ENCODE measurements at places on chromosomes 7 and 10.

DNA sequence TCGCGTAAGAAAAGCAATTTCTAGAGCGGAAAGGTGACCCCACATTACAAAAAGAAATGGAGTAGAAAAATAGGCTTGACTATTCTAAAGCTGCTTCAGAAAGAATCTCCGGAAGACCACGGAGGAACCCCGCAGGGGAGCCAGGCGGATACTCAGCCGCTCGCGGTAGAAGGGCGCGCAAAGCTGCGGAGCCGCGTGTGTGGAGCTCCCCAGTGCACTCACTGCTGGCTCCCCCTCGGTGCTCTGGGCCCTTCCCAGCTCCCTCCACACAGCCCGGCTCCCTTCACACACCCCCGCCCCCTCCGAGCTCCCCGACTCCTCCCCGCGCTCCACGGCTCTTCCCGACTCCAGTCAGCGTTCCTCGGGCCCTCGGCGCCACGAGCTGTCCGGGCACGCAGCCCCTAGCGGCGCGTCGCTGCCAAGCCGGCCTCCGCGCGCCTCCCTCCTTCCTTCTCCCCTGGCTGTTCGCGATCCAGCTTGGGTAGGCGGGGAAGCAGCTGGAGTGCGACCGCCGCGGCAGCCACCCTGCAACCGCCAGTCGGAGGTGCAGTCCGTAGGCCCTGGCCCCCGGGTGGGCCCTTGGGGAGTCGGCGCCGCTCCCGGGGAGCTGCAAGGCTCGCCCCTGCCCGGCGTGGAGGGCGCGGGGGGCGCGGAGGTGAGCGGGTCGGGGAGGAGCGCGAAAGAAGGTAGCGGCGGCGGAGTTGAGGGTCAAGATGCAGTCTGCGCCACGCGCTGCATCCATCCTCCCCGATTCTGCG, at the start of gene STEAP2:
STEAP2 (plus strand) TSS at position 350 of the 758 bp plus-strand sequence. CDS start 13,343 bp downstream, outside the sequence.
- DNase-seq = no peak

DNA sequence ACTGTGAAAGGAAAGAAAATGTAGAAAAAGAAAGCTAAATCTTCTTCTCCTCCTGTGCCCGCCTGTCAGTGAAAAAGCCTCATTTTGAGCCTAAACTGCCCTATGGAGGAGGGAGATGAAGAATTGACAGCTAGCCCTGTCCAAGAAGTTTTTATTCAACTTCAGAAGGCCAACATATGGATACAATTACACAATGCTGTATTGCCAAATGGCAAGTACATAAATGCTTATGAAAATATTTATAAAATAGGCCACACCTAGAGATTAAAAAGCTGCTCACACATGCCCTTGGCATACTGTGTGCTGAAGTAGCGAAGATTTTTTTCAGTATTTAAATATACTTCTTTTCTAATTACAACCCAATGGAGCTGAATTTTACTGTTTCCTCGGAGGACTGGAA, 65.1 kb upstream of the NEBL start:
- DNase-seq = no peak

DNA sequence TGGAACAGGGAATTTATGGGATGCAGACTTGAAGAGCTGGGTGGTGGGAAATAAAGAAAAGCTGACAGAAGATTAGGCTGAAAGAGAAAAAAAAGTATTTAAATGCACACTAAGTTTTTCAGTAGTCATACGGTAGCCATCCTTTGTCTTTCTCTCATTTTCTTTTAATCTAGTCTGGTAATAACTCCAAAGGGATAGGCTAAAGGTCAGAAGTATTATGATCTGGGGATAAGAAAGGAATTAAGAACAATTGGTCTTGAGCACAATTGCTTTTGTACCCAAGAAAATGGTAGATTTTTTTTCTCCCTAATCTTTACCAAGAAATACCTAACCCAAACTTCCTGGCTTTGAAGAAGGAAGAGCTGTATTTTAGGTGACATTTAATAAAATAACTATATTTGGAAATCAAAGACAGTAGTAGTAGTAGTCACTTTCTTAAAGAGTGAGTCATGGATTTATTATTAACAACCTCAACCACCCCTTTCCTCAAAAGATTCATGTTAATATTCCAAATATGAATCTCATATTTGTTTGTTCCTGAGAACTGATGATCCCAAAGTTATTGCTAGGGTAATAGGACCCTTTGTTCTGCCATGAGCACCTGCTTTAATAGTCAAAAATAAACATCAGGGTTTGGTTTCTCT, 120.2 kb upstream of the ODAD2 start:
- no peak for DNase-seq

DNA sequence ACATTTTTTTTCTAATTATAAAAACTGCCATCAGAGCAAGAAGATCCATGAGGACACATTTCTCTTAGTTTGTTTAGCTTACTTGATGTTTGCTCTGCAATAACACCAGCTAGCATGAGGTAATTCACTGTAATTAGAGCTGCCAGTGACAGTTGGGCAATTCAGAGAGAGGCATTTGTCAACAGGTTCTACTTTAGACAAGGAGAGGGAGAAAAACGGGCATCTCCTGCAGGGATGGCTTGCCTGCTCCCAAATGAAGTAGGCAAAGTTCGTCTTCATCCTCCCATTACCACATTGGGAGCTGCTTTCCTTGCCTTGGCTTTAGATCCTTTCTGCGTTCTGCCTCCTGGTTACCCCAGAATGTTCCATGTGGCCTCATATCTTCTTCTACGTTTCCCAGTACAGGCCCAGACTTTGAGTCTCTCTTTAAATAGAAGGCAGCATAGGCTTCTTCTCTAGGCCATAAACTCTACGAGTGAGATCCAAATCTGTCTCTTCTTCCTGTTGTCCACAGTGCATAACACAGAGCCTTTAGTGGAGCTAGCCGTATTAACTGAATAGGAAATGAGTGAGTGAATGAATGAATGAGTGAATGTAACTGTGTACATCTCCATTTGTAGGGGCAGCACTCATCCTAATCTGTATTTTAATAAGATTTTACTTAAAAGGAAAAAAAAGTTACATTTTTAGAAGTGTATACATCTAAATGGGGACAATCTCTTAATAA, 21.2 kb downstream of the ASB15 start:
- DNase-seq = no peak

- peak; percentile 20 for DNase-seq
Measured at GRCh38 chr7:43758029-43758821, at the start of gene BLVRA. Gene BLVRA (plus strand): TSS chr7:43758680. CDS start chr7:43771159, 12,479 bp downstream.

- no peak for DNase-seq
Measured at GRCh38 chr10:72303424-72304128, 29.9 kb downstream of the DDIT4 start.

GRCh38 chr7:104772405-104773345, 241.3 kb upstream of the KMT2E start:
- DNase-seq = no peak

- no peak for DNase-seq
Measured at GRCh38 chr7:31933481-31933880, 136.7 kb downstream of the PDE1C start.

GRCh38 chr10:28698075-28698474, 20.8 kb downstream of the BAMBI start:
- DNase-seq = no peak

DNA sequence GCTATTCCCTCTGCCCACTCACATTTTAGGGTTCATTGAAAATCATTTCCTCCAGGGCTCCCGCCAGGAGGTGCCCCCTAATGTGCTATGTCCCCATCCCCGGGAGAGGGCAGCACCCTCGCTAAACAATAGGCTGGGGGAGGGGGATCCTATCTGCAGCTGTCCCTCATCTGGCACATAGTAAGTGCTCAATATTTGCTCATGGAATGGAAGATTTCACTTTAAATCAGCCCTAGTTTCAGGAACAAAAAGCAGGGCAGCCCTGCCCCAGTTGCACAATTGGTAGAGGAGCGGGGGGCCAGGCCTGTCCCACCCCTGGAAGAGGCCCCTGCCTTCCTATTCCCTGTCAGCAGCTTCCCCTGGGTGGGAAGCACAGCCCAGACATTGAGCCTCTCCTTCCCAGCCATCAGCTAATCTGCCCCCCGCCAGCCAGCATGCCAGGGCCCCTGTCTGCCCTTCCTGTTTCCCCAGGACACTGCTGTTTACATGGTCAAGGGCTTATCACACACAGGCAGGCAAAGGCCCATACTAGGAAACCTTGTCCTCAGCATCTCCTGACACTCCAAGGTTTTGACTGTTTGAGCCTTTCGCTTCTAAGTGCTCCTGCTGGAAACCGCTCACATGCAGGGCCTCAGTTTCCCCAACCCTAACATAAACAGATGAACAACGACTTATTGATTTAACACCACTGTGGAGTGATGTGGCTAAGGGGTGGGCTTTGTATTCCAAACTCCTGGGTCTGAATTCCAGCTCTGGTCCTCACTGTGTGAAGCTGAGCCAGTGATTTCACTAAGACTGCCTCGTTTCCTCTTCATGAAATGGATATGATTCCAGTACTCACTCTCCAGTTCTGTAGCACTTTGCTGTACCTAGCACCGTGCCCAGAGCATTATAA, 130.7 kb upstream of the ZMIZ1 start:
- DNase-seq = no peak

- DNase-seq = no peak
Measured at GRCh38 chr7:103805346-103805745, 184.1 kb downstream of the RELN start.

- DNase-seq = no peak
Measured at GRCh38 chr10:126332576-126332975, 55.7 kb downstream of the ADAM12 start.

DNA sequence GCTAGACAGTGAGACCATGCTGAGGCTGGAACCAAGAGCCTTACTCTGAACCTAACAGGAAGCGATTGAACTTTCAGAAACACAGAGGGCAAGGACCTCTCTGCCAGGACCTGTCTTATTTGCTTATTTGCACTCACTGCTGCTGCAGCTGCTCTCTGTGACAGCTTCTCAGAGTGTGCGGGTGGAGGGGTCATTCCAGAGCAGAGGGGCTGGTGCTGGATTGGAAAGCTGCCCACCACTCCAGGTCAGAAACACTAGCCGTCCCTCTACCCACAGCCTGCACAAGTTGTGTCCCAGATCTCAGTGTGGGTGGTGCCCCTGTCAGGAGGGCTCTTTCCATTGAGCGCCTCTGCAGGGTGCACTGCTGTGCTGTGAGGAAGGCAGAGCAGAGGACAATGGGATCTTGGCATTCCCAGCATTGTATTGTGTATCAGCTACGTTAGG, 126.2 kb downstream of the CCNY start:
- no peak for DNase-seq

DNA sequence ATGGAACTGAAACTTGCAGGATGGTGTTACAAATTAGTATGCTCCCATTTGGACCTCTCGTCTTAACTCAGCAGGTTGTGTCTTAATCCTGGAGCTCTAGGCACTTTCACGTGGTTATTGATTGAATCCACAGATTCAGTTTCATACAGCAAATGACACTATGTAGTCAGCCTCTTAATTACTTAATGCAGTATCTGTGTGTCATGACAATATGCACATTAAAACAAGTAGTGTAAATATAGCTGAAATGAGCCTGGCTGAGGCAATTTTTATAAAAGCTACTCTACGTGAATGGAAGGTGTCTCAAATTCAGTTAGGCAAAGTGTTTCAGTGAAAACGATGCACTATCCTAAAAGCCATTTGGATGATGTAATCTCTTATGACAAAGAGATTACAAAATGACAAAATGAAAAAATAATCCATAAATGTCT, 86.8 kb downstream of the CD36 start:
- DNase-seq = no peak

DNA sequence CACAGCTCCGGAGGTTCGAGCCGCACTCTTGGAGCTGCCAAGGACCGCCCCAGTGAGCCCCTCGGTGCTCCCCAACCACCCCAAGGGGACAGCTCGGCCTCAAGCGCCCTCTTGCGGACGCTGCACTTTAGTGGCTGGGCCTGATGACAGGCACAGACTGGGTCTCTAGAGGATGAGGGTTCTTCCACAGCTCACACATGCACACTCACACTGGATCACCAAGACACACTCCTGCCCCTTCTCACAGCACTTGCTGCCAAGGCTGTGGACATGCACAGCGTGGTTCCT, 2.1 kb downstream of the RET start:
- no peak for DNase-seq

DNA sequence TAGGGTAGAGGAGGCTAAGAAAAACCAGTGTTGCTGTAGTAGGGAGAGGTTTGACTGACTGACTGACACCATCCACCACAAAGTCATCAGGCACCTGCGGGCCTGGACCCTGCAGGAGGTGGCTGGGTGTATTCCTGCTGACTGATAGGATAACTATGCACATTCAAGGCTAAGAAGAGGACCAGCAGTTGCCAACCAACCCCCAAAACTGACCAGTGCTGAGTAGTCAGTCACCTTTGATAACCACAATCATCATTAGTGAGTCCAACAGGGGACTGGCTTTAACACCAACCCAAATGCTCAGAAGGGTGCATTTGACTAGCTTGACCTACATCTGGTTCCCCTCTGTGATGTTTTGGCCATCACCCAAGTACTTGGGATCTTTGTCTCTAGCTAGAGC, 30.5 kb downstream of the PLXNA4 start:
- DNase-seq = no peak

DNA sequence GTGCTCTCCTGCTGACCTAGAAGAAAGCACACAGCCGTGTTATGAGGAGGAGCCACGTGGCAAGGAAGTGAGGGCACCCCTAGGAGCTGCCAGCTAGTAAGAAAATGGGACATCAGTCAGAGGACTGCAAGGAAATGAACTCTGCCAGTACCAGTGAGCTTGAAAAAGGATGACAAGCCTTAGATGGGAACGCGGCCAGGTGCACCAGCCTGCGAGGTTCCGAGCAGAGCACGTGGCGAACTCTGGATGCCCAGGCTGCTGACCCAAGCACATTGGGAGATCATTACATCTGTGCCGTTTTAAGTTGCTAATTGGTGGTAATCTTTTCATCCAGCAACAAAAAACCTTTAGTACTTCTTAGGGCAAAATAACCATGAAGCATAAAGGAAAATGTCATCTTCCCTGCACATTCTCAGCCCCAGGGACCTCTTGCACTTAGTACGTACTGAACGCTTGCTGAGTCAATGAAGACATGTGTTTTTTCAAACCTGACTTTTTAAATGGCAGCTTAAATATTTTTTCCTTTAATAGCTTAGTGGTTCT, 69.4 kb downstream of the AMZ1 start:
- no peak for DNase-seq

- DNase-seq = no peak
Measured at GRCh38 chr10:112115781-112116385, 67.7 kb downstream of the GPAM start.

DNA sequence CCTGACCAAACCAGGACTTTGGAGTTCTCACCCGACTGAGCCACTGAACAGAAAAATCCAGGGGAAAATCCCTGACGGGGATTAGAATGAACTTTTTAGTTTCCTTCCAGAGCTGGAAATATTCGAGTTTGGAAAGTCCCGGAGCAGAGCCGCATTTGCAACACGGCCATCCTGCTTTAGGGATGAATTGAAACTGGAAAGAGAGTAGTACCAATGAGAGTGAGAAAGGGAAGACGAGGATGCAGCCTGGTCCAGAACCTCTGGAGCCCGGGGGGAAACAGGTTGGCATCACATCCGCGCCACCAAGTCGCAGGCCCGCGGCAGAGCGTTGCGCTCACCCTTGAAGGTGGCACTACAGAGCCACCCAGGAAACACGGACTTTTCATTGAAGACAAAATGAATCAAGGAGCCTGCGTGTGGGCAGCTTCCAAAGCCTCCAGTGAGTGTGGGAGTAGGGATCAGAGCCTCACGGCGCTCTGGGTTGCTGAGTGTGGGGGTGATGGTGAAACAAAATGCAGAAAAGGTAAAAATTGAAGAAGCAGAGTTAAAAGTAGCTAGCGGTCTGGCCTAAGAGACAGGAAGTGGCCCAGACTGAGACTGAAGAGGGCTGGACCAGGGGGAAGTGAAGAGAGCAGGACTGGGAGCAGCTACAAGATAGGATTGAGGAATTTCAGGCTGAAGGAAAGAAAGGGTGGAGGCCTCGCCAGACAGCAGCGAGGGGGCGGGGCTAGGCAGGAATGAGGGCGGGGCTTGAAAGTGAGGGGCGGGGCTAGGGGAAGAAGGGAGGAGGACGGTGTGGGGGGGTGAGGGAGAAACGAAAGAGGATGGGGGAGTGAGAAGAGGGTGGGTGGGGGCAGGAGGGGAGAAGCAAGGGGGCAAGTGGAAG, 1.8 kb downstream of the SMURF1 start:
- peak; percentile 9 for DNase-seq
